ENCODE measurements at places on chromosomes 6 and 20.

GRCh38 chr20:39533858-39534257 is 571.7 kb downstream of the DHX35 start:
- no peak for DNase-seq

DNA sequence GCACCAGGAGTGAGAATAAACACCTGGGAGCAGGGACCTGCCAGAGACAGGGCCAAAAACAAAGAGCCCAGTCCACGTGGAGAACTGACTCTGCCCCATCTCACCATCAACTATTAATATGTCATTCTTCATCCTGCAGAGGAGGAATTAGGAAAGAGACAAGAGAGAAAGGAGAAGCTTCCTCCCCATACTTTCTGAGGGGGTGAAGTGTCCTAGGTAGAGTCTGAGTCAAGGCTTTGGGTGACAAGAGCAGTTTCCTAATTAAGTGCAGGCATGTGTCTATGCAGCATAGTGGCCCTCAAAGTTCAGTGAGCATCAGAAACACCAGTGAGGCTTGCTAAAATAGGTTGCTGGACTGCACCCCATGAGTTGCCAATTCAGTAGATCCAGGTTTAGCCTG is 40.7 kb upstream of the BMP2 start:
- DNase-seq = no peak

- DNase-seq = no peak
Measured at GRCh38 chr6:12750416-12750815, 33.8 kb downstream of the PHACTR1 start.

DNA sequence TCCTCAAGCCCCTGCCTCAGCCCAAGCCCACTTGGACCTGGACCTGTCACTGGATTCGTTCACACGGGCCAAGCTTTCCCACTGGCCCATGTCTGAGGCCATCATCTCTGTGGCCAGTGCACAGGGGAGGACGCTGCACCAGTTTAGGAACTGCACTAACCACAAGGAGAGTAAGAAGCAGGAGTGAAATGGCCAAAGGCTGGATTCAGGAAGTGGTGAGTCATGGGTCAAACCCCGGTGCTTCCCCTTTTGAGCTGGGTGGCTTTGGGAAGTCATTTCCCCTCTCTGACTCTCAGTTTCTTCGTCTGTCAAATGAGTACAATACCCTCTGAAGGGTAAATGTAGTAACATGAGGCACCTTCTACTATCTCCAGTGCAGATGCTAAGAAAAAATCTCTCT is 87.9 kb downstream of the CD40 start:
- peak; percentile 72 for DNase-seq

GRCh38 chr6:160668589-160668988 is 4.5 kb upstream of the LPA start:
- DNase-seq = no peak

DNA sequence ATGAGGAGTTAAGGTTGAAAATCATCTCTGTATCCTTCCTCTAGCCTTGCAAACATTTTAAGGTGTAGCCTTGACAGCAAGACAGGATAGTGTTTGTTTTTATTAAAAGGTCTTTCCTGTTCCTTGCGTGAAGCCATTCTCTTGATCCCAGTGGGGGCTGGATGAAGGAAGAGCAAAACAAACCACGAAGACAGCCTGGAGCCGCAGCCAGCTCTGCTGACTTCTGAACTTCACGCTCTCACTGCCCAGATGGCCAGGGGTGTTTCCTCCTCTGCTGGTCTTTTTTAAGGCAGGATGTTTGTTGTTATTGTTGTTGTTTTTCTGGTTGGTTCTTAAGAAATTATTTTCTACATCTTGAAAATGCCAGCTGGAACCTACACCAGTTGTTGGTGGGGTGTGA is 156.4 kb downstream of the MTHFD1L start:
- no peak for DNase-seq

- no peak for DNase-seq
Measured at GRCh38 chr6:169974663-169975062, 223.2 kb downstream of the ERMARD start.

DNA sequence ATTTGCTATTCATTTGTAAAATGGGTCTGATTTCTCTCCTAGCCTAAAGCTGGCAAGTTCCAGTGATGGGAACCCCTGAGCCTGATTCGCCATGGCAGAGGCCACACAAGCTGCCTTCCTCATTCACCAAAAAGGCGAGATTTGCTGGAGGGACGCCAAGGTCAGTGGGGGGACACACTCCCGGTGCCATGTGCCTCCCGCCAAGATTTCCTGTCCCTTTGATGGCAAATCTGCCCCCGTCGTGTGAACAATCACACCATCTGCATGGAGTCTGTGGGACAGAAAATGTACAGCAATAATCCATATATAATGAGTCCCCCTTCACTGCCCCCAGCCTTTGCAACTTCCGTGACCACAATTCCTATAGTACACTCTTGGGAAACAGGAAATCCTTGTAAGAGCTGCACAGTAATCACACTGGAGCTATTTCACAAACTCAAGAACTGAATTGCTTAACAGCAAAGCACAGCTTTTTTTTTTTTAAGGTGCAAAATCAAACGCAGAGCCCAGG is 15.7 kb upstream of the IGF2R start:
- DNase-seq = peak; percentile 25

- no peak for DNase-seq
Measured at GRCh38 chr6:119444642-119445557, 95.3 kb upstream of the MAN1A1 start.

DNA sequence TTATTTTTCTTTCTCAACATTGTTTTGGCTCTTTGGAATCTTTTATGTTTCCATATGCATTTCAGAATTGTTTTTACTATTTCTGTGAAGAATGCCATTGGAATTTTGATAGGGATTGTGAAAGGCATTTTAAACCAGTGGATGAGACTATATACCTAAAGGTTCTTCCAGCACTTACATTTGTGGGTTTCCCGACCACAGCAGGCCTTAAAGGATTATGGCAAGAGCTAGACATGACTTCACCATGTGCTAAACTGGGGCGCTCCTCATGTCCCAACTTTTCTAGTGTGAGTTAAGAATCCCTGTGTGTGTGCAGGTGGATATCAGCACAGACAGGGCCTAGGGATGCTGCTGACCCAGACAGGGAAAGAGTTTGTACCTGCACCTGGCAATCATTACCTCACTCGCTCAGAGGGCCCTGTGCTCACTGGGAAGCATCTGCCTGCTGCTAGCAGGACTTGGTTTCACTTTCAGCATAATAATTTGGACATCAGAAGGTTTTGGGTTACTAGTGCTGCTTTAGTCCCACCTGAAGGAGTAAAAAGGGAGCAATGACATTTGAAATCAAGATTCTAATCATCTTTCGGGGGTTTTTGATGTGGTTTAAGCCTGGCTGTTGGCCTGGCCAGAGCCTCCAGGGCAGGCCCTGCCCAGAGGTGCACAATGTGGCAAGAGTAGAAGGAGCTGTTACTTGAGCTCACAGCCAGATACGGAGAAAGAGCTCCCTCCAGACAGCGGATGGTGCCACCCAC is 137.1 kb downstream of the CDC5L start:
- DNase-seq = no peak

DNA sequence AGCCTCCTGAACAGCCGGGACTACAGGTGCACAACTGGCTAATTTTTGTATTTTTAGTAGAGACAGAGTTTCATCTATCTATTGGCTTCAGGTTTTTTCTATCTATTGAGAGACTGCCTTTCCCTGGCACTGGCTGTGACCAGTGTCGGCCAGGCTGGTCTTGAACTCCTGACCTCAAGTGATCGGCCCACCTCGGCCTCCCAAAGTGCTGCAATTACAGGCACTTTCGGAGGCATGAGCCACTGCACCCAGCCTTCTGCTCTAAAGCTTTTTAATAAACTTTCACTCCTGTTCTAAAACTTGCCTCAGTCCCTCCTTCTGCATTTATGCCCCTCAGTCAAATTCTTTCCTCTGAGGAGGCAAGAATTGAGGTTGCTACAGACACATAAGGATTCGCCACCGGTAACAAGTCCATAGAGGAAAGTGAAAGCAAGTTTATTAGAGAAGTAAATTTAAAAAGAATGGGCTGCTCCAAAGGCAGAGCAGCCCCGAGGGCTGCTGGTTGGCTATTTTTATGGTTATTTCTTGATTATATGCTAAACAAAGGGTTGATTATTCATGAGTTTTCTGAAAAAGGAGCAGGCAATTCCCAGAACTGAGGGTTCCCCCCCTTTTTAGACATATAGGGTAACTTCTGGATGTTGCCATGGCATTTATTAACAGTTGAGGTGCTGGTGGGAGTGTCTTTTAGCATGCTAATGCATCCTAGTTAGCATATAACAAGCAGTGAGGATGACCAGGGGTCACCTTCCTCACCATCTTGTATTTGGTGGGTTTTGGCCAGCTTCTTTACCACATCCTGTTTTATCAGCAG is 44.8 kb upstream of the RNGTT start:
- no peak for DNase-seq

GRCh38 chr6:132286298-132287019 is 114.8 kb downstream of the MOXD1 start:
- DNase-seq = peak; percentile 46

GRCh38 chr6:162680871-162681270 is 46.7 kb downstream of the PRKN start:
- no peak for DNase-seq

DNA sequence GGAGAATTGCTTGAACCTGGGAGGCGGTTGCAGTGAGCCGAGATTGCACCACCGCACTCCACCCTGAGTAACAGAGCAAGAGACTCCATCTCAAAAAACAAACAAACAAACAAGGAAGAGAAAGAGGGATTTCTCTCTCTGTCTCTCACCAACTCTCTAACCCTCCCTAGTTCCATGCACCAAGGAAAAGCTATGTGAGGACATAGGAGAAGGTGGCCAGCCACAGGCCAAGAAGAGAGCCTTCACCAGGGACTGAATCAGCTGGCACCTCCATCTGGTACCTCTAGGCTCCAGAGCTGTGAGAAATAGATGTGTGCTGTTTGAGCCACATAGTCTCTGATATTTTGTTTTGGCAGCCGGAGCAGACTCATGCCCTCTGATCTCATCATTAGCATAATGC is 9.0 kb upstream of the FAM110A start:
- DNase-seq = no peak

GRCh38 chr6:36781669-36782068 is 57.6 kb downstream of the CPNE5 start:
- DNase-seq = no peak

GRCh38 chr20:25033924-25034300 is 24.0 kb downstream of the ACSS1 start:
- DNase-seq = no peak

- no peak for DNase-seq
Measured at GRCh38 chr6:42978487-42978838, 518 bp downstream of the PEX6 start.

DNA sequence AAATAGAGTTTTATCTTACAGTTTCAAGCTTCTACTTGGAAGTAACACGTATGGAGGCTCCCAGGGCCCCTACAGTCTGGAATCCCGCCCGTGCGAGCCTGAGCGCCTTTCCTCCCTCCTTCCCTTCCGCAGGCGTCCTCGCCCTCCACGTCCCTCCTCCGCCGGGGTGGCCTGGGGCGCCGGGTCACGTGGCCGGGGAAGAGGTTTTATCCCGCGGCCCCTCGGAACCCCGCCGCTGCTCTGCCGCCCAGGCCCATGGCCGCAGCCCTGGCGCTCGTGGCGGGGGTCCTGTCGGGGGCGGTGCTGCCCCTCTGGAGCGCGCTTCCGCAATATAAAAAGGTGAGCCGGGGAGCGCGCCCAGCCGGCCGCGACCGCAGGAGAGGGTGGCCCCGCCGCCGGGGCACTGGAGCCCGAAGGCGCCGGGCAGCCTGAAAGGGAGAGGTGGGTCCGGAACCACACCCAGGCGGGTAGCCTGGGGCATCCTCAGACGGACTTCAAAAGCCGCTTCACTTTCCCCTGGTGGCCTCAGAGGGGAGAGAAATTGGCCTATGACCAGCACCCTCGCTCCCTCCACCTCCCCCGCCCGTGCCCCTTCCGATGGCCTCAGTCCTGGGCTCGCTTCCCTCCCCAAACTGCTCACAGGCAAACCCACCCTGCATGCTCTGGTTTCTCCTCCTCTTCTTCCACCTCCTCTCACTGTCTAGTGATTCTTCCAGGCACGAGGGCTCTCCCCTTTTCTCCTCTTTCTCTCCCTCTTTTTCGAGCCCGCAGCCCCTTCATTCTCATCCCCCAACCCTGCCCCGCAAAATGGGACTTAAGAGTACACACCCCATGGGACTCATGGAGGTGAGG is at the start of gene CLPSL2:
Gene CLPSL2, plus strand, starts transcription at position 235 of the 852 bp plus-strand sequence. Its CDS starts 21 bp downstream, at position 256.
- no peak for DNase-seq

DNA sequence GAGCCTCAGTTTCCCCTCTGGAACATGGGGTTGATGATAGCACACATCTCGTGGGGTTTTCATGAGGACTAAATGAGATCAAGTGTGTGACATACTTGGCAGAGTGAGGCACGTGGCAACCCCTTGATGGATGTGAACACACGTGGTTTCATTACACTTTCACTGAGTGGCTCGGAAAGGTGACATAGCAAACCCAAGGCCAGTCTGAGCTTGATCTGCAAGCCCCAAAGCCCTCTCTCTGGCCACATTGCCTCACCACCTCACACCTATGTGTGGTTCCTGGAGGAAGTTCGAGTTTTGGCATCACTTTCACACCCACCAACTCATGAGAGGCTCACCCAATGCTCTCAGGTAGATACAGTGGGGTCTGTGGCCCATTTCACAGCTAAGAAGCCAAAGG is 60.0 kb downstream of the CPNE5 start:
- DNase-seq = no peak

- DNase-seq = no peak
Measured at GRCh38 chr20:10632721-10633509, 40.9 kb downstream of the JAG1 start.

- peak; percentile 64 for DNase-seq
Measured at GRCh38 chr6:116461932-116462885, 1.0 kb downstream of the CALHM6 start.

DNA sequence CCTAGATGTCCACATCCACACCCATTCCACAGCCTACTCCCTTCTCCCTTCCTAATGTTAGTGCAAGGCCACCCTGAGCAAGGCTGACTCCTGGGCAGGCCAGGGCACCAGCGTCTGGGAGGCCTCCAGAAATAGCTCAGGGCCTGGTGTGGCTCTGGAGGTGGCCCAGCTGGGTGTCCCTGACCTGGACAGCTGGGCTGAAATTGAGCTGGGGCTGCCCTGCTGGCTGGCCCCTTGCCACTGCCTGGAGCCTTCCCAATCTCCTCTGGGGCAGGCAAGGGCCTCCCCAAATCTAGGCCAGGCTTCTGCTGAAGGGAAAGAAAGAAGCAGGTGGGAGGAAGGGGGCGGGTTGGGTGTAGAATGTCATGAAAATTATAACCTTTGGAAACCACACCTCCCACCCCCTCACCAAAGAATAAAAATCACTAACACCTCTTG is 2.1 kb downstream of the FAM110A start:
- no peak for DNase-seq

DNA sequence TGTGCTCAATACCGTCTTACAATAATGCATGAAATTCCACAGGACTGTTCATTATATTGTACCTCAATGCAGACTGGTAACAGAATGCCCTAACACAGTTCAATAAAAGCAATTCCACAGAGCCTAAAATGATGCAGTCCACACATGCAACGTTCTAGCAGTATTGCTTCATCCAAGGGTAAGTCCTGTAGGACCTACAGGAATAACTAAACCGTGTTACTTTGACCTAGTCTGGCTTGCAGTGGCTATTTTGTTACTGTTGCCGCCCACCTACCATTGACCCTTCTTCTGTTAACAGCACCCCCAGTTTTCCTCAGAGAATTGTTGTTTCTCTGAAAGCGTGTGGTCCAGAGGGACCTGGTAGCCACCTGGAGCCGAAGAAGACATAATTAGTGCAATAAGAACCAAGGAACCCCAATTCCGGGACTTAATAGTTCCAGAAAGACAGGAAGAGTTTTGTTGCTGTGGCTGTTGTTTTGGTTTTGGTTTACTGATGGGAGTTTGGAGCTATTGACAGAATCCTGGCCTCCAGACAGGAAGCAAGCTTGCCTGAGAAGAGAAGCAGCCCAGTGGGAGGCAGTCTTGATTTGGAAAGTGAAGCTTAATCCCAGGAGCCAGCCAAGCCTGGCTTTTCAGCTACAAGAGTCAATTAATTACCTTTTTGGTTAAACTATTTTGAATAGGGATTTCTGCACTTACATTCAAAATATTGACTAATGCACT is 91.3 kb downstream of the FRK start:
- DNase-seq = no peak

Measured in CD4-positive, alpha-beta T cell treated with Interleukin-15 for 1 hour (primary cell).